H7 (cell line): ENCODE measurements at places on chromosomes 16 and 17. TPM values are rescaled to one million over a fixed set of nuclear protein-coding genes. Genes with fewer than 3 reads are reported as not detected.

DNA sequence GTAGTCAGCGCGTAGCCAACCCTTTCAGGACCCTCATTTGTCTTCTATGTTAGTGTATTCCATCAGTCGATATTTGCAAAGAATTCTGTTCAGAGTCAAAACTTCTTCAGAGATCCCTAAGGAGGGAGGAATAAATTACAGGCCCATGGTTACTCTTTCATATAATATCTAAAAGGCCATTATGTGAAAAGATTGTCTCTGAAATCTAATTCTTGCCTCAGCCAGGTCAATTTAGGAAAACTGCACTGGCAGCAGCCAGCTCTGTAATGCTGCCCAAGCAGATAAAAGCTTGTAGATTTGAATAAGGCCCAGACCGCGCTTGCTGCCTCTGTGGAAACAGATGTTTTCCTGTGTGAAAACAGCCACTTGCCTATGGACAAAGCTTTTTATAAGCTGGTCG, 379.8 kb downstream of the CNTNAP4 start:
- no peak for DNase-seq

DNA sequence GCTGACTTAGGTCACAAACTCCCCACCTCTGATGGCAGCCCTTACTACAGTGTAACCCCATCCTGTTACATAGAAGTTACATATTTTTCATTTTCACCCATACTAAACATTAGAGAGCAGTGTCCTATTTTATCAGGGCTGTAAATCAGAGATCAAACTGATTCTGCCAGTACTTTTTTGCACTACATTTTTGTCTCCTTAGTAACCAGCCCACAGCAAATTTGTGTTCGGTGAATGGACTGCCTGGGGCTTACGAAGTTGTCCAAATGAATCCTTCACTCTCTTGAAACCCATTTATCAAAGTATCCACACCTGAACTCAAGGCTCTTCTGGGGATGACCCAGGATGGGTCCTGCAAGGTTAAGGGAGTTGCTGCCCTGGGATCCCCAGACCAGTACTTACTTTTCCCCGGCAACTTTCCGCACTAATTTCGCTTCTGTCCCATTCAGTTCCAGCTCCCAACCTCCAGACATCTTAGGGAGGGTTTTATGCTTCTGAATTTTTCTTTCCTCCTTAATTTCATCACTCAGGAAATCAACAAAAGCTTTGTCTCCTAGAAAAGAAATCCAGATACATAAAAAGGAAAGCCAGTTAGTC, 1.1 kb downstream of the C1QBP start:
- no peak for DNase-seq

DNA sequence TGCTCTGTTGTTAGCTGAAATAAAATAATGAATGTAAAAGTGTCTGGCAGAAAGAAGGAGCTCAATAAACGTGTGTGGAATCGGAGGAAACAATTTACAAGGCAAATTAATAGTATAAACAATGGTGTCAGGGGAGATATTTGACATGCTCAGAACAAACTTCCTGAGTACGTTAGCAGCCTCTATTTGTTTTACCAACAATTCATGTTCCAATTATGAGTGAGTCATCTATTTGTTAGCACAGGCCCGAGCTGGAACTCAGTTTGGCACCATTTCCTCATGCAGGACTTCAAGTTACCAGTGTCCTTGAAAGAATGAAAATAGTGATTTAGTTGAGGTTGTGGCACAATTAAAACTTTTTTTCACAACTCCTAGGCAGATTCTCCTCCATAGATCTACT, 9.1 kb downstream of the ASIC2 start:
- DNase-seq: no peak

DNA sequence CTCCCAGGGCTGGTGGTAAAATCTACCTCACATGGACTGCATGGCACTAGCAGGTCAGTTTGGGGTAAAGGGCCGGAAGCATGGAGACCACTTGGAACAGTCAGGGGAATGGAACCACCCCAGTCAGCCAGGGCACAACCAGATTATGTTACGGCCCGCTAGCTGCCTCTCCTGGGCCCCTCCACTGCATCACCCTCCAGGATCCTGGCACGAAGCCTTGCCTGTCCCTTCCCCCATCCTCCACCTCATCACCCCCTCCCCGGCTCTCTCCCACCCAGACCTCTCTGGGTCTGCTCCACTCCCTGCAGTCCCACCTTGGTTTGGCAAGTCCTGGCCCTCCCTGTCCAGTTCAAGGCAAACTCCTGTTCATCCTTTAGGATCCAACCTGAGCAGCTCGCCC, 91.7 kb downstream of the CLEC16A start:
- peak; percentile 58 for DNase-seq

- DNase-seq: no peak
Observed at GRCh38 chr16:85943711-85944110, 44.7 kb downstream of the IRF8 start.

GRCh38 chr16:56667581-56668571, at the start of gene MT1G:
TSS of gene MT1G (minus strand) at chr16:56668065. CDS start at chr16:56667993, 72 bp downstream.
- DNase-seq: peak; percentile 74

DNA sequence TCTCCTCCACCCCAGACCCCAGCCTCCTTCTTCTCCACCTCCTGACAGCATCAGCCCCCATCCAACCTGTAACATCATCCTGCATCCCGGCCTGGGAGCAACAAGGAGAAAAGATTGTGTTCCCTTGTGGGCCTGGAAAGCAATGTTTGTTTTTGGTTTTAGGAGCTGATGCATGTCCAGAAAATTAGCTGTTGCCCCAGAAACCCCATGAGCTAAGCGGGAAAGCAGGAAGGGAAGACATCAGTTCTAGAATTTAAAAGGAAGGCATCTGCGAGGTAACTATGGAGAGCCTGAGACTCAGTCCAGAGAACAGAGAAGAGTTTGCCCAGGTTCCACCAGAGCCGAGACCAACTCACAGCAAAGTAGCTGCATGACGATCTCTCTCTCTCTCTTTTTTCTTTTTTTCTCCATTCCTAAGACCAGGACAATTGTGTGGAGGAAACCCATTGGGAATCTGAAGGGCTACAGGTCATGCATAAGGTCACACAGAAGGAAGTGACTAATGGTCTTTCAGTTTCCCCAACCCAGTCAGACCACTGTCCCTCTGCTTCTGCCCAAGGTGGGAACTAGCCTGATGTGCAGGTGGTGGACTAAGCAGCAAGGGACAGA, 124.4 kb downstream of the SLC39A11 start:
- DNase-seq: no peak

GRCh38 chr17:78257810-78258322, 26.4 kb downstream of the TMEM235 start:
- DNase-seq: peak; percentile 68

GRCh38 chr17:8695916-8696415, 48.7 kb downstream of the CCDC42 start:
- no peak for DNase-seq

DNA sequence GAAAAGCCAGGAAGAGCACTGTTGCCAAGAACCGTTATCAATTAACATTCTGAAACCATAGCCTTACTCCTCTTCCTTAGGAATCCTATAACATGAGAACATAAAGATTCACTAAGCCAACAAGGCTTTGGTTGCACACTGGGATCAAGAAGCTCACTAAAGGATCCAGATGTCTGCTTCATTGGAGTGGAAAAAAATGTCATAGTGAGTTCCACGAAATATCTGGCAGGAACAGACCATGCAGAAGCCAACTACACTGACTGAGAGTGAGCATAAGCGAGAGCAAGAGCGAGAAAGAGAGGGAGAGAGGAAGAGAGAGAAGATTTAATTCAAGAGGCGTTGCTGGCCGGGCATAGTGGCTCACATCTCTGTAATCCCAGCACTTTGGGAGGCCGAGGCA, 13.4 kb upstream of the MEIOC start:
- DNase-seq: no peak

- DNase-seq: no peak
Observed at GRCh38 chr17:6350806-6351205, 84.1 kb downstream of the AIPL1 start.

DNA sequence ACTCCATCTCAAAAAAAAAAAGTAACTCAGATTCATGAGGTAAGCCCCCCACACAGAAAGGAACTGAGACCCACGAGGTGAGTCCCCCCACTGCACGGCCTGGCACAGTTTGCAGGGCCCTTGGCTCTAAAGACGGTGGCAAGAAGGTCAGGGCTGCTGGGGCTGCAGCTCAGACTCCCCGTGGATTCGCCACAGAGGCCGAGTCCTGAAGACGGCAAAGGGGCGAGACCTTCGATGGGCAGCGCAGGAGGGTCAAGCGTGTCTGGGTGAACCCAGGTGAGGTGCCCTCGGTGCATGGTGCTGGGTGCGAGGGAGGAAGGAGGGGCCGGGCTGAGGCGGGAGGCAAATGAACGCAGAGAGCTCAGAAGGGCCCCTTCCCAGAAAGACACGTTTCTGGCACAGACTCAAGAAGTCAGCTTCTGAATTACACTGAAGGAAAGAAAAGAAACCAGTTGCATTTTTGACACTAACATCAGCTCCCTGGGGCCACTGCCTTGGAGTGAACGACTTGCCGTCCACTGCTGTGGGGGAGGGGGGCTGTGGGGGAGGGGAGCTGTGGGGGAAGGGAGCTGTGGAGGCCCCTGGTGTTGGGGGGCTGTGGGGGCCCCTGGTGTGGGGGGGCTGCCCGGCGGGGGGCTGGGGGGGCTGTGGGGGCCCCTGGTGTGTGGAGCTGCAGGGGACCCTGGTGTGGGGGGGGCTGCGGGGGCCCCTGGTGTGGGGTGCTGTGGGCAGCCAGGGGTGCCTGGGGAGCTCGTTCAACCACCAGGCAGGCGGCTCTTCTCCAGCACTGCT, 69.8 kb upstream of the METRNL start:
- peak; percentile 71 for DNase-seq

DNA sequence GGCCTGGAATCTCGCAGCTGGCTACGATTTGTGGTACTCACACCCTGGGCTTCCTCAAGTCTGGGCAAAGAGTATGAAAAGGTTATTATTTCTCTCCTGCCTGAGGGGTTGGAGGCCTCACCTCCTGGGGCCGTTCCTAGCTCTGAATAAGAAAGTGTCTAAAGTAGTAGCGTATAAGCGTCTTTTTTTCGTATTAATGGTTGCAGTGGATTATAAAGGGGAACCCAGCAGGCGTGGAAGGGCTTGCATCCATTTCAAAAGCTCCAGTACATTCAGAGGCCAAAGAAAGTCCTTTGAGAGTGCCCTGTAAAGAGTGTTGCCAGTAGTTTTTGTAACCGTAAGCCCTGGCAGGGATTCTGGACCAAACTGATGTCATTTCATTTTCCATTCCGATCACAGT, 72.2 kb upstream of the MPHOSPH6 start:
- DNase-seq: no peak

DNA sequence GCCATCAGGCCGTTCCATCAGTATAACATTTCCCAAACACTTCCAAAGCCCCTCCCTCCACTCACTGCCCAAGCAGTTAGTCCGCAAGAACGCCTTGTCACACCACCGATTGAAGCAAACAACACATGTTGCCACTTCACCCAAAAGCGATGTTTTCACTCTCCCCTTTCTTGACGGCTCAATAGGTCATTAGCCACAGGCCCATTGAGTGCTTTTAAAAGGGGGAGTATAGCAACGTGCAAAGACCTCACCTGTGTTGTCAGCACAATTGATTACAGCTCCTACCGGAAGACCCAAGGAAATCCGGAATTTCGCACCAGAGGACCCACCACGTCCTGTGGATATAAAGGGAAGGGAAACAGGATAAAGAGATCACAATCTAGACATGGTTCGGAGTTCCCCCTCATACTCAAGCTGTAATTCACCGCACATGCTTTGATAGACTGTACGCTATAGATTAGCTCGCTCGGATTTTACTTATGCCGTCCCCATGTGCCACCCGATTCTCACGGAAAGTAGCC, 690 bp downstream of the RPL23 start:
- DNase-seq: no peak

DNA sequence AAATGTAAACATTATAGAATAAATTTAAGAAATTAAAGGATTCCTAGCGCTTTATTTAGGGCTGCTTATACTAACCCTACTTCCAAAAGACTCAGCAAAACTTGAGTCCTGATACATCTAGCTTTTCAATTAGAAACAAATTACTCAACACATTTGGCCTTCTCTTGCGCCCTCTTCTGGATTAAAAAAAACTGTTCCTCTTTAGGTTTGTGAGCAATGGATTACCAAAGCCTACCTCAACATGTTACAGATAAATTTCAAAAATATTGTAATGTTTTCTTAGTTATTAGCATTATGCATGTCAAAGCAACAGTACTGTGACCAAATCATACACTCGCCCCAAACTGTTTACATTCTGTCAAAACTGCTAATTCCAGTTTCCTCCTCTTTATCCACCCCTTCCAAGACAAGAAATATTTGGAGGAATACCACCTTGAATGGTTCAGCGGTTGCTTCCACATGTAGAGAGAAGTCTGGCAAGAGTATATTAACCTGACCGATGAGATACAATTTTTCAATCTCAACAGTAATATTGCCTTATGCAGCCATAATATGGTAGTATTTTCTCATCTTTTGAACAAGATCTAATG, 2.7 kb downstream of the NUFIP2 start:
- peak; percentile 50 for DNase-seq

GRCh38 chr17:71548540-71549190, 572.2 kb upstream of the SOX9 start:
- DNase-seq: no peak

DNA sequence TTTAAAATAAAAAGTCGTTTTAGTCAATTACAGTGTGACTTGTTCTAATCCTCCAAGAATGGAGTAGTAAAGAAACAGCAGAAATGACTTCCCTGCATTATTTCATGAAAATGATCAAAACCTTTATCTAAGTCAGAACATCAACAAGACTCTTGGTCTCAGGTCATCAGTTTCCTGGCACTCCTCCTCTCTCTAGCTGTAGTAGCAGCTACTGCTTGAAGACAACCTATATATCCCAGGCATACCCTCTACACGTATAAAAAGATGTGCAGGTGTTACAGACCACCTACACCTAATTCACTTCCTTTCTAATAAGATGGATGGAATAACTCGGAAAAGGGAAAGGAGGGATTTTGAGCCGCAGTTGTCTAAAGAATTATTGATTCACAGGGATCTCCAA, 1.6 kb upstream of the FBF1 start:
- no peak for DNase-seq

- DNase-seq: no peak
Observed at GRCh38 chr17:29393436-29393835, 3.3 kb downstream of the TAOK1 start.

DNA sequence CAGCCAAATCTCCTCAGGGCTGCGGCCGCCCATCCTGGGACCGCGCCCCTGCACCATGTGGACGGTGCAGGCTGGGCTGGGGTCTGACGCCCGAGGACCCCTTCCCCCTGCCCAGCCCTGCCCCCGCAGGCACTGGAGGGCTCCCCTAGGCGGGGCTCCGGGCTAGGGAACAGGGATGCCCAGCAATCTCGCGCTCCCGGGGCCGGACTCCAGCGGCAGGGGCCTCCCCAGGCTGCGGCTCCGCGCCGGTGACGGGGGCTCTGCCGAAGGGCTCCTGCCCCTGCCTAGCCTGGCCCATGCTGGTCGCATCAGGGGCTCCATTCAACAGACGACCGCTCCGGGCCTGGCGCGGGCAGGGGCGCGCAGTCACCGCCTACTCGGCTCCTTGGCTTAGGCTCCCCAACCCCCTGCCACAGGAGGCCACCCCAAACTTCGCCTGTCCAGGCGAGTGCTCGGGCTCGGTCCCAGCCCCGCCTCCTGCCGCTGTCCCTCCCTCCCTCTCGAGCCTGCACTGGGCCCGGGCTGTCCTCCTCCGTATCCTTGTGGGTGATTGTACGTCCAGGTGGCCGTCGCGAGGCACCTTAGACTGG, 27.4 kb upstream of the ADORA2B start:
- DNase-seq: peak; percentile 55

- peak; percentile 87 for DNase-seq
Observed at GRCh38 chr17:81804559-81805399, 829 bp downstream of the GCGR start.

Gene MYH13
- 0.22 TPM in 1 of 2 replicates, not detected in the other for total RNA-seq

Gene RAB11FIP3
- total RNA-seq: 25.2 and 27.9 TPM in 2 replicates

Gene LDHD
- total RNA-seq: 10.4 and 13.7 TPM in 2 replicates

Gene RIPOR1
- total RNA-seq: 8.5 and 9.5 TPM in 2 replicates

Gene COX11
- 77.8 and 90.7 TPM in 2 replicates for total RNA-seq

Gene GPRC5C
- 35.3 and 48.8 TPM in 2 replicates for total RNA-seq

Gene SKAP1
- total RNA-seq: not detected in 2 replicates

Gene ENO3
- 24.2 and 25.7 TPM in 2 replicates for total RNA-seq

Gene PRAC2
- total RNA-seq: 40.8 and 40.9 TPM in 2 replicates
